ENCODE measurements at places on chromosomes 11 and 22. TPM values are rescaled to one million over a fixed set of nuclear protein-coding genes. Genes with fewer than 3 reads are reported as not detected.

DNA sequence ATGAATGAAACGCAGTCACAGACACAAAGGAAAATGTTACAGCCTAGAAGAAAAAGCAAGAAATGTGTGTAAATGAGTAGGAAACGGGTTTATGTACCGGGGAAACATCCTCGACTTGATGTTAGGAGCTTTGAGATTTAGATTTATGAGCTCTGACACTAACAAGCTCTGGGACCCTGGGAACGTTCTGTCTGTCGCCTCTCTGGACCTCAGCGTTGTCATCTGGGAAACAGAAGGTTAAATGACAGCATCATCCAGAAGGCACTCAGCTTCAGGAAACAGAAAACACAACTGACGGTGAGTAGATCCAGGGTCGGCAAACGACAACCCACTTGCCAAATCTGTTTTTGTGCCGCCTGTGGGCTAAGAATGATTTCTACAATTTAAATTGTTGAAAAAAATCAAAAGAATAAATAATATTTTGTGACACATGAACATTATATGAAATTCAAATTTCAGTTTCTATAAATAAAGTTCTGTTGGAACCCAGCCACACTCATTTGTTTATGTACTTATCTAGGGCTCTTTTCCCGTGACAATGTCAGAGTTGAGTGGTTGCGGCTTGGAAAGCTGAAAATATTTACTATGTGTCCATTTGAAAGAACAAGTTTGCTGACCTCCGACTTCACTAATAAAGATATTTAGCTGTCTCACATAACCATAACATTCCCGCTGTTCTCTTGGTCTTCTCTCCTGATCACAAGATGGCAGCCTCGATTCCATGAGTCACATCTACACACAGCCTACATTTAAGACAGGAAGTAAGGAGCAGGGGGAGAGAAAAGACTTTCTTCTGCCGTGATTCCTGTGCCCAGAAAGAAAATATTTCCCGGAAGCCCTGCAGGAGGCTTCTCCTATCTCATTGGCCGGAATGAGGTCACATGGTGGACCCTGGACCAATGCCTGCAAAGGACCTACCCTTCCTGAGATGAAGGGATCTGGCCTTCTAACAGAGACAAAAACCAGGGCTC lies 47.1 kb upstream of the SYT13 start:
- no peak overlapping the region for H3K4me3 ChIP-seq
- no peaks in the 10 kb centered on the region for H3K36me3 ChIP-seq
- no peaks in the 10 kb centered on the region for H3K4me1 ChIP-seq

- no peaks in the 10 kb centered on the region for H3K4me1 ChIP-seq
- H3K27ac ChIP-seq, result no peak overlapping the region
- no peaks in the 10 kb centered on the region for H3K36me3 ChIP-seq
- H3K27me3 ChIP-seq, result no peaks in the 10 kb centered on the region
- H3K4me3 ChIP-seq, result no peak overlapping the region
- DNase-seq, result no peak
Measured at GRCh38 chr11:16891165-16891564, 123.0 kb downstream of the PLEKHA7 start.

- H3K27ac ChIP-seq, result no peak overlapping the region
- no peaks in the 10 kb centered on the region for H3K36me3 ChIP-seq
- DNase-seq, result no peak
- no peak overlapping the region for H3K4me3 ChIP-seq
Measured at GRCh38 chr11:100712583-100712982, 25.5 kb downstream of the ARHGAP42 start.

- H3K4me1 ChIP-seq, result no peaks in the 10 kb centered on the region
- DNase-seq, result no peak
- H3K27me3 ChIP-seq, result no peaks in the 10 kb centered on the region
- H3K36me3 ChIP-seq, result no peaks in the 10 kb centered on the region
Measured at GRCh38 chr11:84146826-84147225, 860.7 kb upstream of the CCDC90B start.

GRCh38 chr11:20590381-20590780 lies 9.0 kb upstream of the SLC6A5 start:
- H3K4me3 ChIP-seq, result no peak overlapping the region
- no peaks in the 10 kb centered on the region for H3K36me3 ChIP-seq
- H3K27me3 ChIP-seq, result peaks cover 31% of the 10 kb centered on the region
- H3K4me1 ChIP-seq, result no peaks in the 10 kb centered on the region
- DNase-seq, result no peak

Gene MED15
- polyA plus RNA-seq, result 17.8 TPM

GRCh38 chr11:28223577-28223976 lies 115.4 kb downstream of the METTL15 start:
- DNase-seq, result no peak
- no peaks in the 10 kb centered on the region for H3K27me3 ChIP-seq
- H3K4me3 ChIP-seq, result no peak overlapping the region

Gene INPP5J
- 0.03 TPM for polyA plus RNA-seq

Gene RIMBP3B
- 0.09 TPM for polyA plus RNA-seq

GRCh38 chr11:19347911-19348310 lies 107.2 kb upstream of the E2F8 start:
- H3K27ac ChIP-seq, result no peak overlapping the region
- no peak overlapping the region for H3K4me3 ChIP-seq
- no peaks in the 10 kb centered on the region for H3K4me1 ChIP-seq
- DNase-seq, result no peak

Gene FAM227A
- polyA plus RNA-seq, result not detected

- no peak overlapping the region for H3K4me3 ChIP-seq
- no peak for DNase-seq
- H3K27me3 ChIP-seq, result peaks cover 10% of the 10 kb centered on the region
Measured at GRCh38 chr11:124807201-124807600, 7.0 kb upstream of the MSANTD2 start.

DNA sequence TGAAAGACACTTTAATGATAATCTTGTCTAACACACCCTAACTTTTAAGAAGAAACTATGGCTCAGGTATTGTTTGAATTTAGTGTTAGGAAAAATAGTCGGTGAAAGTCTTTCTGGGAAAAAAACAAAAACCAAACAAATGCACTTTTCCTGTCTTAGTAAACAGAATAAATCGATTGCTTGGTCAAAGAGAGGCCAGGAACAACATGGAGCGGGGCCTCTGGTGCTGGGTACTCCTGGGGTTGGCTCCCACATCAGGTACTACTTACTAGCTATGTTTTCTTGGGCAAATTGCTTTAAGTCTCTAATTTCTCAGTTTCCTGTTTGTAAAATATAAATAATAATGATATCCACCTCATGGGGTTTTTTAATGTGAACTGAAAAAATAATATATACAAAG lies 46.8 kb downstream of the NAV2 start:
- no peak overlapping the region for H3K27ac ChIP-seq
- H3K4me1 ChIP-seq, result no peaks in the 10 kb centered on the region
- H3K27me3 ChIP-seq, result no peaks in the 10 kb centered on the region
- H3K36me3 ChIP-seq, result no peaks in the 10 kb centered on the region

- H3K4me3 ChIP-seq, result no peak overlapping the region
- peaks cover 2% of the 10 kb centered on the region for H3K27me3 ChIP-seq
- no peaks in the 10 kb centered on the region for H3K4me1 ChIP-seq
- H3K36me3 ChIP-seq, result no peaks in the 10 kb centered on the region
- no peak for DNase-seq
- no peak overlapping the region for H3K27ac ChIP-seq
Measured at GRCh38 chr11:134291196-134291595, 15.0 kb downstream of the GLB1L3 start.

DNA sequence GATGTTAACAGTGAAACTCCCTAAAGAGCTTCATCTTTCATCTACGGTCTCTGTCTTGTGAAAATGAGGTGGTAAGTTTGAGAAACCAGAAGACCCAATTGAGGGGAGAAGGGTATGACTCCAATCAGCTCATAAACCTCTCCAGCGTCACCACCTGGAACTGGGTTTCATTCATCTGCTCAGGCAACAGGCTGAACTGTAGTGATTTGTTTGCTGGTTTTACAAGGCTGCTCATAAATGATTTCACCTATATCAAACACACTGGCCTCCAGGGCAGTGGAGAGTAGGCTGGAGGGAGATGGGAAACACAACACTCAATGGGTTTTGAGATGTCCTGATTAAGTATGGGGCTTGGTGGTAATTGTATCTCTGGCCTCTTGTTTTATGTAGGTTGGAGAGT lies 79.0 kb downstream of the EFCAB6 start:
- no peak for DNase-seq
- no peaks in the 10 kb centered on the region for H3K36me3 ChIP-seq
- H3K4me1 ChIP-seq, result no peaks in the 10 kb centered on the region
- H3K27me3 ChIP-seq, result peaks cover 2% of the 10 kb centered on the region

Gene OR52I1
- not detected for polyA plus RNA-seq

DNA sequence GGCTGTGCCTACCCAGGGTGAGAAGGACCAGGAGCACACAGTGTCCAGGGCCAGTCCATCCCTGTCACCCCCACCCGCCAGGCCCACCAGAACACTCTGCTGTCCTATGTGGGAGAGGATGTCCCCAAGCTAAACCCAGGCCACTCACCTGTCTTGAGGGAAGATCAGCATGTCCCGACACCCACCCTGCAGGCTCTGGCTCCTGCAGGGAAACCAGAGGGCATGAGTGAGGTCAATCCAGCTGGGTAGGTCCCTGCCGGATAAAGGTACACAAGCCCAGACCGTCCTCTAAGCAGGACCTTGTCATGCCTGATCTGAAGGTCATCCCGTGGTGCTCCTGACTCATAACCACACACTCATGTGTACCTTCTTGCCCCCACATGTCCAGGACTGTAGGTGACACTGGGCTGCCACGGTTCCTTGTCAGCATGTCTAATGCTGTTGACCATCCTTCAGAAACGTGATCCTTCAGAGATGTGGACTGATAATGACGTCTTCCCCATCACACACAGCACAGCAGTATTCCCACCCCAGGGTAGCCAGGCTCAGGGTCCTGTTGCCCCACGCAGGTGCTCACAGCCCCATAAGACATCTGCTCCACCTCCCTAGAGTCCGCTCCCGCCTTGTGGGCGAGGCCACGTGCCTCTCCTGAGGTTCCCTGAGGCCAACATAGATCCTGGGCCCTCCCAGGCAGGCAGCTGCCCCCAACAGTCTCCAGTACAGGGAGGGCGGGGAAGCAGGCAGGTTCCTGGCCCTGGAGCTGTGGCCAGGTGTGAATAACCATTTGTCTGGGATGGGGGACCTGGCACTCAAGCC lies 6.1 kb downstream of the ARVCF start:
- H3K4me1 ChIP-seq, result no peaks in the 10 kb centered on the region
- H3K27me3 ChIP-seq, result peaks cover 13% of the 10 kb centered on the region
- H3K4me3 ChIP-seq, result no peak overlapping the region
- H3K36me3 ChIP-seq, result no peaks in the 10 kb centered on the region

Gene GNG3
- not detected for polyA plus RNA-seq

Gene TUBGCP6
- polyA plus RNA-seq, result 69.3 TPM

DNA sequence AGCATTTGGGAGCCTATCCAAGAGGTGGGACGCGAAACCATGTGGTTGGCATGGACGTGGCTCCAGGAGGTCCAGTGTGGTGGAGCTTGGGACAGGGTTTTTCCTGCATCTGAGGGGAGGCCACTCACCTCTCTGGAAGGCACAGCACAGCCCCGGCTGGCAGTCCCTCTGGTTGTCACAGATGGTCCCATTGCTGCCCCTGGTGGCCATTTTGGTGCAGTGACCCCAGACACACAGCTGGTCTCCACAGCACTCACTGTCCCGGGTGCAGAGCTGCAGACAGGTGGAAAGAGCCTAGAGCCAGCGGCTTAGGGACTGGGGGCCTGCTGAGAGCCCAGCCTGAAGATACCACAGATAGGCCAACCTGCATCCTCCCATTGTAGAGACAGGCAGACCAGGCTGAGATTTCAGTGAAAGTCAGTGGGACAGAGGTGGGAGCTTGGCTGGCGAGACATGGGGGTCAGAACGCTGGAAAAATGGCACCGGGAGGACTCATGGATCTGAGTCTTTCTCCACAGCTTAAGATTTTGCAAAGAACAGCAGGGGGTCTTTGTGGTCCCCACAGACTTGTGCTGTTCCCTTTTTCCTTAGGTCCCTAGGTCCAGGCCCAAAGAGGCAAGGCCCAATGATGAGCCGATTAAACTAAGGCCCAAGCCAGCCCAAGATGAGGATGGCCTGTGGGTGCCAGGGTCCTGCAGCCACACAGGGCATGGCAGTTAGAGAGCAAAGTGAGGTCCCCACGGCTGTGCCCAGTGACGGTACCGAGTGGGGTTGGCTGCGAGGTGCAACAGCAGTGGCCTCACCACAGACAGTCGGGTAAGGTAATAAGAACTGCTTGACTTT lies 41.4 kb downstream of the DKK3 start:
- H3K36me3 ChIP-seq, result no peaks in the 10 kb centered on the region
- no peak overlapping the region for H3K27ac ChIP-seq
- no peaks in the 10 kb centered on the region for H3K4me1 ChIP-seq
- DNase-seq, result peak; percentile 50

Gene SEC14L2
- not detected for polyA plus RNA-seq

Gene TUBA8
- polyA plus RNA-seq, result 2.1 TPM

- H3K27ac ChIP-seq, result no peak overlapping the region
- no peaks in the 10 kb centered on the region for H3K4me1 ChIP-seq
- H3K36me3 ChIP-seq, result no peaks in the 10 kb centered on the region
- no peak overlapping the region for H3K4me3 ChIP-seq
Measured at GRCh38 chr11:109858152-109858551, 235.0 kb upstream of the ZC3H12C start.
